ENCODE measurements at places on chromosomes 16 and 17. TPM values are rescaled to one million over a fixed set of nuclear protein-coding genes. Genes with fewer than 3 reads are reported as not detected.

GRCh38 chr17:8572764-8573163, 57.8 kb downstream of the MYH10 start:
- H3K4me3 ChIP-seq = no peak overlapping the region
- no peak overlapping the region for H3K27ac ChIP-seq
- no peak for DNase-seq
- H3K4me1 ChIP-seq = peaks cover 5% of the 10 kb centered on the region
- H3K27me3 ChIP-seq = no peaks in the 10 kb centered on the region
- peaks cover 30% of the 10 kb centered on the region for H3K36me3 ChIP-seq

DNA sequence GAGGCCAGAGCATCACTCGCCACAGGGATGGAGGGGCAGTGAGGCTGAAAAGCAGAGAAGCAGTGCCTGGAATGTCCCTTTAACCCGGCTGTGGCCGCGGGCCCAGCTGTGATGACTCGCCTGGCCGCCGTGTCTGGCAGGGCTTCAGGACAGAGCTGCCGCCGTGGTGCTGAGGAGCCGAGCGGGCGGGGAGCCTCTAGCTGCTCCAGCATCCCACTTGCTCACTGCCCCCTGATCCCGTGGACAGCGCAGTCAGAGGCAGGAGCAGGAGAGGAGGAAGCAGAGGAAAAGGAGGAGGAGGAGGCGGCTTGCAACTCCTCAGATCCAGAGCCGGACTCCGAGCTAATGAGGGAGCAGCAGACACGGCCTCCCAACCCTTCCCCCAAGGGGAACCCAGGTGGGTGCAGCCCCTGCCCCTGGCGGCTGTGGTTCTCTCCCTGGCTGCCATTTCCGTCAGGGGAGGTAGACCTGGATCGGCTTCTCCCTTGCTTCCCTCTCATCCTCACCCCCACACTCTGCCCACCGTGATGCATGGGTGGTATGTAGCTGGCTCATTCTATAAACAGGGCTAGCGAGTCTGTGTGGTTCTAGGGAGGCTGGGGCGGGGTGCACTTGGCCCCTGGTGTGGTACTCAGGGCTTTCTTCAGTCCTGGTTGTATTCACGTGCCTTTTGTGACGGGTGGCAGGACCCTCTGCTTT, 165.7 kb downstream of the CMIP start:
- H3K27me3 ChIP-seq = no peaks in the 10 kb centered on the region
- H3K4me1 ChIP-seq = peaks cover 27% of the 10 kb centered on the region
- H3K4me3 ChIP-seq = no peak overlapping the region
- H3K36me3 ChIP-seq = no peaks in the 10 kb centered on the region
- DNase-seq = no peak

DNA sequence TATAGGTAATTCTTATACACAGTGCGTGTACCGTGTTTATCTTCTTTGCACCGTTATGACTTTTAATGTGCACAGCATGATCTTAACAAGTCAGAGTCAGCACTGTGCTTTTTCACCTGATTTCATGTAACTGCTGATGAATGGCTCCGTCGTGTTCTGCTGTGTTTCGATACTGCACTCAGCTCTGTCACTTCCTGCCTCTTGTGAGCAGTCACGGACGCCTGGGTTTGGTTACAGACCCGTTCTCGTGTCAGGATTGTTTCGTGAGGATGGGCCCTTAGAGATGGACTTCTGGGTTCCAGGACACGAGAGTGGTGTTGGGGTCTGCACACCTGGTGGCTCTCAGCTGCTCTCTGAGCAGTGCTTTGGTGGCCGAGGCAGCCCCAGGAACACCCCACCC, 24.6 kb downstream of the TBCD start:
- peaks cover 9% of the 10 kb centered on the region for H3K4me1 ChIP-seq
- no peak overlapping the region for H3K4me3 ChIP-seq
- no peaks in the 10 kb centered on the region for H3K27me3 ChIP-seq
- H3K27ac ChIP-seq = no peak overlapping the region

- H3K4me1 ChIP-seq = peaks cover 15% of the 10 kb centered on the region
- H3K36me3 ChIP-seq = no peaks in the 10 kb centered on the region
- DNase-seq = no peak
- H3K27me3 ChIP-seq = no peaks in the 10 kb centered on the region
- H3K4me3 ChIP-seq = peak within 1 kb of the TSS; percentile 78
Measured at GRCh38 chr17:19004421-19005136, at the start of gene FAM83G. FAM83G (minus strand) TSS chr17:19004764; CDS start chr17:19004041, 723 bp downstream.

- H3K4me1 ChIP-seq = peaks cover 27% of the 10 kb centered on the region
- H3K27ac ChIP-seq = no peak overlapping the region
- no peak for DNase-seq
Measured at GRCh38 chr17:77774182-77774581, 184.3 kb upstream of the TNRC6C start.

GRCh38 chr17:60586288-60586974, 13.6 kb upstream of the PPM1D start:
- no peak overlapping the region for H3K27ac ChIP-seq
- no peaks in the 10 kb centered on the region for H3K27me3 ChIP-seq
- no peak for DNase-seq
- no peak overlapping the region for H3K4me3 ChIP-seq

- H3K27me3 ChIP-seq = no peaks in the 10 kb centered on the region
- DNase-seq = no peak
- peak overlapping the region; percentile 14 for H3K27ac ChIP-seq
- H3K4me3 ChIP-seq = no peak overlapping the region
Measured at GRCh38 chr17:53472586-53472985, 350.1 kb upstream of the KIF2B start.

DNA sequence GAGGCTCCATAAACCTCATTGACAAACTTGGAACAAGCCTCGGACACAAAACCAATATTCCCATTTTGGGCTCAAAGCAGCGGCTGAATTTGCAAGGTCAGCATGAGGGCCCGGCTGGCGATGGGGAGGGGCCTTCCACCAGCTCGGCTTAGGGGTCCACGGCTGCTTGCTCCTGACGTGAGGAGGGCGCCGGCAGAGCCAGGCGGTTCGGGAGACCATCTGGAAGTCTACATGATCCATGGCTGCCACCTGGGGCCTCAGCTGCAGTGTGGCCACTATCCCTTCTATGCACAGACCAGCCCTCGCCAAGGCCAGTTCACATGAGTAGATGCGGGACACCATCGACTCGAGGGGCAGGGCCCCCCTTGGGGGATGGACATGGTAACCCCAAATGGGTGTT, 39.1 kb downstream of the NDEL1 start:
- no peaks in the 10 kb centered on the region for H3K27me3 ChIP-seq
- peak overlapping the region; percentile 8 for H3K27ac ChIP-seq
- no peaks in the 10 kb centered on the region for H3K4me1 ChIP-seq
- no peak overlapping the region for H3K4me3 ChIP-seq
- DNase-seq = no peak
- H3K36me3 ChIP-seq = peaks cover 46% of the 10 kb centered on the region

DNA sequence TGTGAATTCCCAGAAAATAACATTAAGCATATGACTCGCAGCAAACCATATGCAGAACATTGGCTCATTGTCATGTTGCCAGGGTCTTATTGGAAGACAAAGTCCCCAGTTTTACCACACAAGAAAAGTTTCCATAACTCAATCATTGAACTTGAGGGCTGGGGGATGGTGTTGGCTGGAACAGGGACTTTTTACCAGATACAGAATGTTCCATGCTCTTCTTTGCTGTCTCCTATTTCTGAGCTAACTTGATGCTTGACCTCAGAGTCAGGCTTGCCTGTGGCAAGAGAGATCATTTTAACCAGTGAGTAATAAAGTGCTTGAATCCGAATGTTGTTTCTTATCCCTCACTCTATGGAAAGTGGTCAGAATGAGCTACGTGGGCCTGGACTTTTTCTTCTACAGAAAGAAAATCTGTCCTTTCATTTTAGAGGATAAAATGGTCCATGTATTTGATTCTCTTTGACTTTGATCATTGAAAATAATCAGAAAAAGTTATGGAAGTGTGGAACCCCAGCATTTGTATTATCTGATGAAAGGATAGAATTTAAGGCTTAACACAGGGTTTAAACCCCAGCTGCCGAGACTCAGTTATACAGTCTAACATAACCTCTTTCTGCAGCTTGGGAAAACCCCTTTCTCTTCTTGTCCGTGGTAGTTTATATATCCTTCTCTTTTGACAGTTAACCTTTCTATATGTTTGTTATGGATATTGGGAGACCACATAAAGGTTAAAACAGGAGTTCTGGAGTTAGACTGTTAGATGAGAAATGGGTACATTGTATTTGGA, 67.0 kb downstream of the TUBD1 start:
- H3K4me3 ChIP-seq = peak overlapping the region; percentile 5
- H3K36me3 ChIP-seq = peaks cover 2% of the 10 kb centered on the region
- no peaks in the 10 kb centered on the region for H3K27me3 ChIP-seq
- peak overlapping the region; percentile 93 for H3K27ac ChIP-seq

- peaks cover 16% of the 10 kb centered on the region for H3K4me1 ChIP-seq
- no peak overlapping the region for H3K27ac ChIP-seq
- peaks cover 2% of the 10 kb centered on the region for H3K36me3 ChIP-seq
- DNase-seq = no peak
Measured at GRCh38 chr17:78109489-78109761, 19.1 kb downstream of the TMC6 start.

- H3K4me1 ChIP-seq = peaks cover 25% of the 10 kb centered on the region
- no peaks in the 10 kb centered on the region for H3K36me3 ChIP-seq
- H3K27me3 ChIP-seq = no peaks in the 10 kb centered on the region
Measured at GRCh38 chr16:22188595-22189442, 17.3 kb upstream of the EEF2K start.

DNA sequence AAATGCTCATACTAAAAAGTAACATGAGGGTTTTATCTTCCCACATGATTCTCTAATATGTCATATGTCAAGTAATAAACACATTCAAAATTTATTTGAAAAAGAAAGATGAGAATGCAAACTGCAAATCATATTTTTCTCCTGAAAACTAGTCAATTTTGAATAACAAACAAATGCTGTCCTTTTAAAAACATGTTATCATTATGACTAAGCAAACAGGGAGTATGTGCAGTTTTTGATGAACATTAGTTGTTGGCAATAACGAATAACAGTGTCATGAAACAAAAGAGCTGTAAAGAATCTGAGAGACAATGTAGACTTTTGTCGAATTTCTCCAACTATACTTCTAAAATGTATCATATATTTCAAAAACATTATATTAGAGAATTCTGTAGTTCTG, 34.8 kb downstream of the RPGRIP1L start:
- H3K27me3 ChIP-seq = no peaks in the 10 kb centered on the region
- H3K4me3 ChIP-seq = no peak overlapping the region
- no peak overlapping the region for H3K27ac ChIP-seq
- no peak for DNase-seq
- peaks cover 19% of the 10 kb centered on the region for H3K4me1 ChIP-seq
- H3K36me3 ChIP-seq = no peaks in the 10 kb centered on the region

- no peak overlapping the region for H3K27ac ChIP-seq
- H3K4me3 ChIP-seq = no peak overlapping the region
- no peak for DNase-seq
- peaks cover 6% of the 10 kb centered on the region for H3K36me3 ChIP-seq
- H3K27me3 ChIP-seq = no peaks in the 10 kb centered on the region
- H3K4me1 ChIP-seq = peaks cover 21% of the 10 kb centered on the region
Measured at GRCh38 chr17:72922219-72922618, 170.3 kb downstream of the SLC39A11 start.

DNA sequence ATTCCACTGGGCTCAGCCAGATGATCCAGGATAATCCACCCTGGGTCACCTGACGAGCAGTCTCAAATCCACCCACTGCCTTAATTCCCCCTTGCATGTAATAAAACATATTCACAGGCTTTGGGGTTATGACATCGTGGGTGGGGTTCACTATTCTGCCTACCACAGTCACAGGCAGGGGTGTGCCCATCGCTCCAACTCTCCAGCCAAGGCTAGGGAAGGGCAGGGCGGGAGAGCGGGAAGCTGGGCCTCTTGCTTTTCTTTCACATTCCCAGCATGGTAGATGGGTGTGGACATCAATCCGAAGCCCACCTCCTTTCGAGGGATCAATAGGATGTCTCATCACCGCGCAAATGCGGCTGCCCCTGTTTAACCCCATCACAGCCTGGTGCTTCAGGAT, 12.7 kb upstream of the CD300LD start:
- peaks cover 2% of the 10 kb centered on the region for H3K36me3 ChIP-seq
- H3K27ac ChIP-seq = peak overlapping the region; percentile 87
- peaks cover 18% of the 10 kb centered on the region for H3K4me1 ChIP-seq
- peaks cover 30% of the 10 kb centered on the region for H3K27me3 ChIP-seq

DNA sequence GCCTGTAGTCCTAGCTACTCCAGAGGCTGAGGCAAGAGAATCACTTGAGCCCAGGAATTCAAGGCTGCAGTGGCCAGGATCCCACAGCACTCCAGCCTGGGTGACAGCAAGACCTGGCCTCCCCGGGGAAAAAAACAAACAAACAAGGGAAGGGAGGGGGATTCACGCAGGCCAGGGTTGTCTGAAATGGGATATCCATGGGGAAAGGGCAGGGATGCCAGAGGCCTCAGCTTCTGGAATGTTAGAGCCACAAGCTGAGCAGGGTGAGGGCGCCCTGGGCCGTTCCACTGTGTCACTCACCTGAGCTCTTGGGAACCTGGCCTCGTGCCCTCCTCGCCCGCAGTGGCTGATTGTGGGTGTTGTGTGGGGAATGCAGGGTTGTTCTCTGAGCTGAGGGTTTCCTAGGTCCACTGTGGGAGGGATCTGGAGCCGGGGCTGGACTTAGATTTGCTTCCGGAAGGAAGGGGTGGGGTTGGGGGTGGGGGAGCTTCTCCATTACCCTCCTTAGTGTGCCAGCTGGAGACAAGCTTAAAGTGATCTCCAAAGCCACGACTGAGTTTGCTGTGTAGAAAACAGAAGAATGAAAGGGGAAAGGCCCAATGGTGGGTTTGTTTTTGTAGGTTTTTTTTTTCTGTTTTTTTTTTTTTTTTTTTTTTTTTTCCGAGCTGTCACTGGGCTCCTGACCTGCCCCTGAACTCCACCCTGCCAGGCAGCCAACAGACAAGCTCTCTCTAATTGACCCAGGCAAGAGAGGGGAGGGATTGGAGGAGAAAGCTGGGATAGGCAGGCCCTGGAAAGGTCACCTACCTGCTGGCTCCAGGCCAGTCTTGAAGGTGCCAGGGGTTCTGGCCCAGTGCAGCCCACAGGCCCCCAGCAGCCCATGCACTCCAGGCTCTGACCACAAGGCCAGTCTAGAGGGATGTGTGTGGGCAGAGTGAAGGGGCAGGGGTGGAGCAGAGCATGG, at the start of gene SULT1A1:
Gene SULT1A1 (minus strand): TSS at position 414 of the 964 bp plus-strand sequence. CDS start 1,189 bp downstream, outside the sequence.
- no peaks in the 10 kb centered on the region for H3K27me3 ChIP-seq
- peaks cover 7% of the 10 kb centered on the region for H3K4me1 ChIP-seq
- H3K36me3 ChIP-seq = no peaks in the 10 kb centered on the region
- no peak within 1 kb of the TSS for H3K27ac ChIP-seq

The SHBG gene
- total RNA-seq = 0.67 TPM

The EXOC3L1 gene
- total RNA-seq = not detected

The CCL3 gene
- total RNA-seq = not detected

The PER1 gene
- total RNA-seq = 87.6 TPM

The KCNG4 gene
- total RNA-seq = not detected

The KRTAP9-4 gene
- not detected for total RNA-seq

The SLC7A6 gene
- total RNA-seq = 57.3 TPM

The CCL4L2 gene
- not detected for total RNA-seq

The HS3ST2 gene
- not detected for total RNA-seq

The NPIPA5 gene
- total RNA-seq = 6.9 TPM

The SREBF1 gene
- total RNA-seq = 26.7 TPM
